EH (cell line): ENCODE measurements at places on chromosomes 12 and 14.

DNA sequence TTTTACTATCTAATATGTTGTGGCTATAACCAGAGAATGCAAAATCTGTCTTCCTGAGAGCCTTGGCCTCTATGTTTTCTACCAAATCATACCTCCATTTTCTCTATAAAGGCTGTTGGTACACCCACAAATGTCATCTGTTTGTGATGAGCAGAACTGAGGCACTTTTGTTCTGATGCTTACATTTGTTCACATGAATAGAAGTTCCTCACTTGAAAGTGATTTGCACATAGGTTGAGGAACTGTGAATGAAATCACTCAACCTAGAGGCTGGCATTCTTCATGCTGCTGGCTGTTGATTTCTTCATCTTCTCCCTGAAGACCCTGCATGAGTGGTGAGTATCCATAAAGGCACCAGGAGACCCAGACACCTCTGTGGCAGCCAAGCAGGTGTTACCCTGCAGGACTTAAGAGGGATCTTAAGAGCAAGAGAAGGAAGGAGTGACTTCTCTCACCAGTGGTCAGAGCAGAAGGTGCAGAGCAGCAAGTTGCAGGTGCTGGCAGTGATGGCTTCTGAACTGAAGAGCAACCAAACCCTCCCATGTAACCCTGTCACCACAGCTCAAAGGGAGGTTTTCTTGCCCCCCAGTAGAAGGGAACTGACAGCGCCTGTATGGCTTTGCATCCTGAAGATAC is 110.3 kb downstream of the HMGA2 start:
- no peak for DNase-seq

DNA sequence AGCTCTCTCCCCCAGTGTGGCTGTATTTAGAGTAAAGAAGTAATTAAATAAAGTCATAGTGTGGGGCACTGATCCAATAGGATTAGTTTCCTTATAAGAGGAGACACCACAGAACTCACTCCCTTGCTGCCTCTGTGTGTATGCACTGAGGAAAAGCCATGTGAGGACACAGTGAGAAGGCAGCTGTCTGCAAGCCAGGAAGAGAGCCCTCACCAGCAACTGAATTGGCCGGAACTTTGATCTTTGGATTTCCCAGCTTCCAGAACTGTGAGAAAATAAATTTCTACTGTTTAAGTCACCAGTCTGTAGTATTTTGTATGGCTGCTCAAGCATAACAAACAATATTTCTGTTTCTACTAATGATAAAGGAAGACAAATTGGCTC is 368.7 kb upstream of the PRICKLE1 start:
- DNase-seq: no peak

DNA sequence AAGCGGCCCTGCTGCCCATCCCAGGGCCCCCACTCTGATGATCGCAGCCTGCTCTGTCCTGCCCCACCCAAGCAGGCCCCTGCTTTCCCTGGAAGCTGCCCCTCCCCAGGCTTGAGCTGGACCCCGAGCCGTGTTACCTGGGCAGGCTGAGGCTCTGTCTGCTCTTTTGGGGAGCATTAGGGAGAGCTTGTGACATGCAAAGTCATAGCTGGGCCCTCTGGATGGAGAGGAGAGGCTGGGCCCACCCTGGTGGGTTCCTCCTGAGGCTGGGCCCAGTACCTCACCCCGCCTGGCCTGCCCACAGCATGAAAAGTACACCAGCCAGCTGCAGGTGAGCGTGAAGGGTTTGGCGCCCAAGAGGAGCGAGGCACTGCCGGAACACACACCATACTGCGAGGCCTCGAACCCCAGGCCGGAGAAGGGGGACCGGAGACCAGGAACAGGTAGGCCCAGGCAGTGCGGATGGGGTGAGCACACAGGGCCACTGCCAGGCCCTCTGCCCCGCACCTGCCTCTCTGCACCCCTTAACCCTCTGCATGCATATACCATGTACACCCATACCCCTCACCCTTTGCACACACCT is 15.0 kb downstream of the CEP170B start:
- no peak for DNase-seq

GRCh38 chr12:43271659-43272058 is 280.3 kb downstream of the ADAMTS20 start:
- no peak for DNase-seq

DNA sequence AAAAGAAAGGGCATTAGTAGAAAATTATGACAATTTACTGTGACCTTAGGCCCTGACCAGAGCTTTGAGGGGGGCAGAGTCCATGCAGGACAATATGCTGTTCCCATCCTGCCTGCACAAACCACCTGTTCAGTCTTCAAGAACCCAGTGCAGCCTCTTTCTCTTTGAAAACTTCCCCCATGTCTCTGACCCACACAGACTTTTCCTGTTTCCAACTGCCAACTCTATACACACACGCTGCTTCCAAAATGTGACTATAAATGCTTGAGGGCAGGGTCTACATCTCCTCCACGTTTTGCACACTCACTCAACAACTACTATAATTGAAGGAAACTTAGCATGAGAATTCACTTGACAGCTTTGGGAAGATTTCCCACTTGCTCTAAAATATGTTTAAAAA is 36.6 kb upstream of the SYCP3 start:
- no peak for DNase-seq
